ENCODE measurements at places on chromosomes 5 and 9. TPM values are rescaled to one million over a fixed set of nuclear protein-coding genes. Genes with fewer than 3 reads are reported as not detected.

The SNCAIP gene
- total RNA-seq = 104 TPM

The SELENOP gene
- total RNA-seq = 519 TPM

The SOX30 gene
- not detected for total RNA-seq

The COL23A1 gene
- total RNA-seq = 7.6 TPM

The PCDHA6 gene
- total RNA-seq = 2.4 TPM

The DNAH5 gene
- total RNA-seq = 1.8 TPM

The CLIC3 gene
- not detected for total RNA-seq

DNA sequence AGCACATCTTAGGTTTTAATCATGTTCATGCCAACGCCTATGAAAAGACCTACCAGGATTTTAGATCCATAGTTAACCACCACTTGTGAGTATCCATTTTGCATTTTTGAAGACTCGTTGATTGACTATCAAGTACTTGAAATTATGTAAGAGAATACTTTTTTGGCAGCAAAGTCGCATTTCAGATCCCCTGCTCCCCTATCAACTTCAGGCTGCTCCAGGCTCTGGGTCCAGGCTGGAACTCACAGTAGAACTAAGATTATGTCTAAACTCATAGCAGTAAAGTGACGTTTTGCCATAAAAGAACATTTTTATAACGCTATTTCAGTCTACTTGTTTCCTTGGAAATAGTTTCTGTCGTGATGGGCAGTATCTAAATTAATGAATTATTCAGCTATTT, 267.7 kb downstream of the FANCC start:
- no peak for DNase-seq

- DNase-seq = no peak
Observed at GRCh38 chr5:173729079-173729765, 112.8 kb upstream of the BOD1 start.

GRCh38 chr5:82855893-82856550, 221.2 kb downstream of the TMEM167A start:
- DNase-seq = no peak

GRCh38 chr5:141597394-141597793, 21.4 kb downstream of the DIAPH1 start:
- no peak for DNase-seq

DNA sequence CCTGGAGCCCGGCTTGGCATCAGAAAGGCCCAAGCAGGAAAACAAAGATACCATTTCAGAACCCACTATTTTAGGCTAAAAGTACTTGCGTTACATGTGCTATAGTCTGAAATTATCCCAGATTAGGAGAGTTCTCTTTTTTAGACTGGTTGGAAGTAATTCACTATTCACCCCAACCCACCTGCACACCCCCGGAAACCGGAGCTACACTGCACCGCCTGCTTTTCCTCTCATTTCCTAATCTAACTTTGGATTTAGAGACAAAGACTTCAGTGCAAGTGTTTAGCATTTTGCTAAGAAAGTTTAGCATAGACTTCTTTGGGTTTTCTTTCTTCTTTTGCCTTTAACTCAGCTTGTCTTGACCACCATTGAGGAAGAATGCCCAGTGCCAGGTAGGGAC, 79.2 kb downstream of the SECISBP2 start:
- DNase-seq = no peak

DNA sequence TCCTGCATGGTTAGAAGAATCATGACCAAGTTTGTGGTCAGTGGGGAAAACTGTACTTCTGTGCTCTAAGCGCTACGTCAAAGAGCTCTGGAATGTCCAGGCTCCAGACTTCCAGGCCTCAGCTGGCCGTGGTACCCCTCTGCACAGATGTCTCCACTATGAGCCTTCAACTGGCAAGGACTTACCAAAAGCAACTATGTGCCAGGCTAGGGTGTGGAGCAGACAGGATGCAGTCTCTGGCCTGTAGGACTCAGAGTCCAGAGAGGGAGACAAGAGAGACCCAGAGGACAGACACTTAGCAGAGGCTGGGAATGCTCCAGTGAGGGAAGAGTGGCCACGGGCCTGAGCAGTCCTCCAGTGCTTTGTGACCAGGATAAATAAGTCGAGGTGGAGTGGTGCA, 31.0 kb upstream of the TCF7 start:
- DNase-seq = no peak

DNA sequence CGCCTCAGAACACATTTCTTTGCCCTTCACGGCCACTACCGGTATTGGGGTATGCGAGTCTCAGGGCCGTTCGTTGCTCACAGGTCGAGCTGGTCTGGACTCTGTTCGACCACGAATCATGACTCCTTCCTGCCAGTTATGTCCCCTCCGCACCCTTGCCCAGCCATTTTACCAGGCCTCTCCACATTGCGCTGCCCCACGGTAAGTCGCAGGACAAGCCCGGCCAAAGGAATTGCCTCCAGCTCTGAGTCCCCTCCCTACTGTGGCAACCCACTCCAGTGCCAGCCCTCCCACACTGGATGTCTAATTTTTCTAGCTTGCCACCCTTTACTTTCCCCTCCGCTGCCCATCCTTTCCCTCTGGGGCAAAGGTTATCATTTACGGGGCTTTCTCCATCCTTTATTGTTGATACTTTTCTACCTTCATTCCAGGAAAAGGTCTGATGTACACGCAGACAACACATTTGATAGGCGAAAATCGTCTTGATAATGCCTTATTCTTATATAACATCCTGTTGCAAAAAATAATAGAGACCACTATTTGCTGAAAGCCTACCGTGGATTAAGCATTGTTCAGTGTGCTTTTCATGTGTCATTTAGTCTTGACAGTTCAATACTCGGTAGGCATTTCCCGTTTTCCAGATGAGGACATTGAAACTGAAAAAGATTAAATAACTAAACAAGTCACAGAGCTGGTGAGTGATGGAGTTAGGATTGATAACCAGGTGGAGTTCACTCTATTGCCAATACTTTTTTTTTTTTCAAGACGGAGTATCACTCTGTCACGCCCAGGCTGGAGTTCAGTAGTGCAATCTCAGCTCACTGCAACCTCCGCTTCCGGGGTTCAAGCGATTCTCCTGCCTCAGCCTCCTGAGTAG, 958 bp upstream of the HSPA5 start:
- DNase-seq = no peak

DNA sequence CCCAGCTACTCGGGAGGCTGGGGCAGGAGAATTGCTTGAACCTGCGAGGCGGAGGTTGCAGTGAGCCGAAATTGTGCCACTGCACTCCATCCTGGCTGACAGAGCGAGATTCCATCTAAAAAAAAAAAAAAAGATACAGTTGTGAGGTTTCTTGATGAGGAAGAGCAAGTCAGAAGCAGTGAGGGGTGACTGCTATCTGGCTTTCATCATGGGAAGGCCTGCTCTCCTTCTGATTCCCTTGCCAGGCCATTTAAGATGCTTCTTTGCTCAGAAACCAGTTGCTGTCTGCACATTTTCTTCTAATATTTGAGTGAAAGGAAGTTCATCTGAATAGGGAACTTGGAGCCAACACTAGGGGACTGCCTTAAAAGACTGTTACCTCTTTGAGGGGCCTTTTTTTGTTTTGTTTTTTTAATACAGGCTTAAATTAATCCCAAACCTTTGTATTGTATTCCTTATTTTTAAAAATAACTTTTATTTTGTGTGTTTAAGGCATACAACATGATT, 201.9 kb downstream of the ARHGAP26 start:
- DNase-seq = no peak

DNA sequence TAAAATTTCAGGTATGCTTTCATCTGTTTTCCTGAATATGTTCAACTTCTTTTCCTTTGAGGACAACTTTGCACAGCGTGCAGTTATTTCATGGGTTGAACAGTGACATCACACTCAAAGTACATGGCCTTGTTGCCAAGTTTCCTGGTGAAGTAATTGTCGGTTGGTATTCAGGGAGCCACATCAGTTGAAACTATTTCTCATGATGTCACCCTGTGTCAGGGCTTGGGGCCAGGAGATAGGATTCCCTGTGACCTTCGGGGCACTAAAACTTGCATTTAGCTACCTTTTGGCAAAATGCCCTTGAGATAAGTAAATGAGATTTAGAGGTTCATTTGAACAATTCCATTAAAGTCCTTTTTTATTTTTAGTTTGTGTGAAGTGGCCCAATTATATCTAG, 383.9 kb downstream of the SH3GL2 start:
- DNase-seq = peak; percentile 27

DNA sequence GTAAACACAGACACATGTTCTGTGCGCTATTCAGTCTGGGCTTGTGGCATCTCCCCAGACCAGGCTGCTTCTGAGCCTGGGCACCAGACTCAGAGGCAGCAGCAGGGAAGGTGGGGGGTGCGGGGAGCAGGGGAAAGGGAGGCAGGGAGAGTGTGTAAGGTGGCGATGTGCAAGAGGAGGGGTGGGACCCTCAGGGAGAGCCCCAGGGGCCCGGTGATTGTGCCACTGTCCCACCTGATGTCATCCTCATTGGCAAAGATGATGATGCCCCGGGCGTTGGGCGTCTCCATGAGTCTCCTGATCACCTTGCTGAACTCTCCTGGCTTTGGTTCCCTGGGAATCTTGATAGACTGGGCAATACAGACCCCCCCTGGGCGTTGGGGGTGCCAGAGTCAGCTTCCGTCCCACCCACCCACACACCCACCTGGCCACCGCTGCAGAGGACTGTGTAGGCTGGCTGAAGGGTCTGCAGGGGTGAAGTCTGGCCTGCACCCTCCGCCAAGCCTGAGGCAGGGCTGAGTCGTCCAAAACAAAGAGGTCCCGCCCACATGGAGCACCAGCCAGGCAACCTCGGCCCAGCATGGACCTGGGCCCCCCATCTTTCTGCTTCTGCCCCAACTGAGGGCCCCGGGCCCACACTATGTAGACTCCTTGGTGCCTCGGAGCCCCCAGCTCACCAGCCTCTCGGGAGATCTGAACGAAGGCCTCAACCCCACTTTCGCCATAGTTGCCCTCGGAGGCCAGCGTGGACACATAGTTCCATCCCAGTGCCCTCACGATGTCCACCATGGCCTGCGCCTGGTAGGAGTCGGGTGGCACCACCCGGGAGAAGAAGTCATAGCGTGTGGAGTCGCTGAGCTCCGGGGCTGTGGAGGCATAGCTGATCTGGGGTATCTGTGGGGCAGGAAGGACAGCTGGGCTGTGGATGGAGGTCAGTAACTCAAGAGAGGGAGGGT, 3.7 kb downstream of the GRM6 start:
- DNase-seq = no peak

DNA sequence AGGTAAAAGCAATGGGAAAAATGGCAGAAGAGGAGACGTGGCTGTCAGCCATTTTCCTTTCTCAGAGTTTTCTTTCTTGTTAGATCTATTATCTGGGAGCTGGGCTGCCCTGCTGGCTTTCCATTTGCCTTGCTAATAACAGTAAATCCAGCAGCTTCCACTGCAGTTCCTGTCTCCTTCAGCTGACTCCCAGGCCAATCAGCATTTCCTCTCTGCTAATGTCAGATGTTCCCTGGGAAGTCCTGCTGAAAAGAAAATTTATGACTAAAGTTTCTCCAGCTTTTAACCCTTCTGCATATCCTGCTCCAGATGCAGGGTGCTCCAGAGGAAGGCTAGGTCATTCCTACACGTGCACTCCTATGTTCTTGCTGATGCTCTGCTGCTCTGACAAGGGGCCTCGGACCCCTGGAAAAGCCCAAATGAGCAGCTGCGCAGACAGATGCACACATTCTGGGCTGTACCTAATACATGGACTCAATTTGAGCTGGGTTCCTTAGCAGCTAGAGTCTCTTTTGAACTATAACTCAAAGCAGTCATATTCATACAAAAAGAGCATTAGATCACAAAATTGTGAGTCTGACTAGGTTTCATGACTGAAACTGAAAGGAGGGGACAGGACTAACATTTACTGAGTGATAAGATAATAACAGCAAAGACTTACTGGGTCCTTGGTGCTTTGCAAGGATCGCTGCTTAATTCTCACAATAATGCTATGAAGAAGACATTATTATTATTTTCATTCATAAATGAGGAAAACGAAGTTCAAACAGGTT, 182.2 kb downstream of the MAPKAP1 start:
- DNase-seq = no peak

DNA sequence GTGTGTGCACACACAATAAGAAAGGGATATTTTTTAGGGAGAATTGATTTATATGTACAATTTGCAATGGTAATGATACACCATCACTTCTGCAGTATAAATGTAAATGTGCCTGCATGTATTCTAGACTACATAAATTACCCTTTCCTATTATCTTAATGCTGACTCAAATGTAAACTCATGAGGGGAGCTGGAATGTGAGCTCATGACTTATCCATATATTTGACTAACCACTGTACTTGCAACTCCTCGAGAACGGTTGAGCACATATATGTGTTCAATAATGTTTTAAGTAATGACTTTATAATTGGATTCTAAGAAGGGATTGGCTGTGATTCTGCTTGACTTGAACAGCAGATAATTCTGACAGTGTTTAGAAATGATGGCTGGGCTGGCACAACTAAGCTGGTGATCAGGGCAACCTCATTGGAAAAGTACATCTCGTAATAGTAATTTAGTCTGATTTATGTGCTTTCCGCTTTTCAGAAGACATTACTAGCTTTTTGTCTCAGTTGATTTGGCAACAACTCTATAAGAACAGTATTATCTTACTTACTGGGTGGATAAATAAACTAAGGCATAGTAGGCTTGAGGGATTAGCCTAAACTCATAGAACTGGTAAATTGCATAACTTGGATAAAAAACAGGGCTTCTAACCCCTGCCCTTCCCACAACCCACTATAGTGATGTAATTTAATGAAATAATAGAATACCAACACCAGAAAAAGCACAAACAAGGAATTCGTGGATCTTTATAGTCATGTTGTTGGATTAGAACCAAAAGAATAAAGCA, 130.2 kb upstream of the SPEF2 start:
- DNase-seq = no peak

DNA sequence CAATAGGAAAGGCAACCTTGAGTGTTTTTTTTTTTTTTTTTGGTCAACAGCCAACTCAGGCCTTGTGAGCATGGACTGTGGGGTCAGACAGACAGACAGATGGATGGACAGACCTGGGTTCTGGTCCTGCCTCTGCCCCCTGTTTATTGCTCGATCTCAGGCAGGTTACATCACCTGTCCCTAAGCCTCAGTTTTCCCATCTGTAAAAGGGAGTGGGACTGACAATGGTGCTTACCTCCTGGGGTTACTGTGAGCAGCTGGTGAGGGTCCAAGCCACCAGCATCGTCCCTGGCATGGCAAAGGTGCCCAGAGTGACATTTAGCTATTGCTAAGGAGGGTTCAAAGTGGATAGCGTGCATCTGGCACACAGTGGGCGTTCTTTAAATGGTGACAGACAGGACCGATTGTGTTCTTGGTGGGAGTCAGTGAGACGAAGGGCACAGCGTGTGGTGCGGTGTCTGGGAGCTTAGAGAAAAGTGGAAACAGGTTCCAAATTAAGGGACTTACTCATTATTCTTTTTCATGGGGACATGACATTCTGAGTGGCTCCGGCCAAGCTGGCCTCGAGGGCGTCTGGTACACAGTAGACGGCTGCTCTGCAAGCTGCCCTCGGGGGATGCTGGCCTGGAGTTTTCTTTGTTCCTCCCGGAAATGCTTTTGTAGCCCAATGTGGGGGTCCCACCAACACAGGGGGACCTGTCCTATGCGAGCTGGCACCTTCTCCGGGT, 72.1 kb downstream of the COL27A1 start:
- no peak for DNase-seq

- DNase-seq = no peak
Observed at GRCh38 chr5:10367579-10367978, 14.1 kb downstream of the MARCHF6 start.
